Activated T-cell treated with anti-CD3 and anti-CD28 coated beads, Interleukin-2, amount 50 U/mL, for 4 hours (primary cell): ENCODE measurements at places on chromosomes 3 and 15. TPM values are rescaled to one million over a fixed set of nuclear protein-coding genes. Genes with fewer than 3 reads are reported as not detected.

- DNase-seq = no peak
Measured at GRCh38 chr15:65175511-65175910, 9.6 kb downstream of the CLPX start.

DNA sequence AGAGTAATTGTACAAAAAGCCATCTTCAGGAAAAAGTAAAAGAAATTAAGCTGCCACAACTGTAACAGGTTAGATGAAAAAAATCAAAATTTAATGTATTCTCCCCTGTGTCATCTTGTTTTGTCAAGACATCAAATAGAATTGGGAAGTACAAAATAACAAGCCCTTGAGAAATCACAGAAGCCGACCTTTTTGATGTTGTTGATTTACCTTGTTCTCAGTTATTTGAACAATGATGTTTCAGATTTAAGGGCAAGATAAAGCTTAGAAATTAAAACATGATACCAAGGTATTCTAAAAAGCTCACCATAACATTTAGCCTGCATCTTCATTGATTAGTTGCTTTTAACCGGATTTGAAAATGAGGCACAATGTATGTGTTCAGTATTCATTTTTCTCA lies 523.0 kb downstream of the FOXP1 start:
- no peak for DNase-seq

DNA sequence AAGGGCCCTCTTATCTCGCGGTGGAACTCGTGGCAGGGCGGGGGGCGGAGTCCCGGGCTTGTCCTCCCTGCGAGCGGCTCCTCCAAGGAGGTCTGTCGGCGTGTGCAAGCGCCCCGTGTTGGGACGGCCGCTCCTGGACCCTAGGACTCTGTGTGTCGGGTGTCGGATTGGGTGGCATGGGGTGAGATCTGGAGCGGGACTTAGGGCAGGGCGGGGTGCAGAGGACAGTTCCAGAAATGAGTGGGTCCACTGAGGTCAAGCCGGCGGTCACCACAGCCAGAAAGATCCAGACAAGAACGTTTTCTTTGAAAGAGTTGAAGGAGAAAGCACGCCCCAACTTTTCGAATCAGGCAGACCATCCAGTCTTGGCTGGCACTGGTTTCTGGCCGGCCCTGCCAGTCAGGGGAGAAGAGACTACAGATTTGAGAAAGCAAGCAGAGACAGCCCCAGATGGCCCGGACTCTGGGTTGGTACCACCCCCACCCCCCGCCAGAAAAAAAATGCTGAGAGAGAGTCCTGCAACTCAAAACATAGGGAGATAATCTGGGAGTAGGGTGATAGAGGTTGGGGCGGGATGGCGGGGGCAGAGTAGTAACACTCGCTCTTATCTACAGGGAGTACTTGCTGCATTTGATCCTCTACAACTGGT lies 784 bp upstream of the CISH start:
- DNase-seq = no peak

- peak; percentile 16 for DNase-seq
Measured at GRCh38 chr3:183560607-183561006, 5.1 kb upstream of the KLHL6 start.

DNA sequence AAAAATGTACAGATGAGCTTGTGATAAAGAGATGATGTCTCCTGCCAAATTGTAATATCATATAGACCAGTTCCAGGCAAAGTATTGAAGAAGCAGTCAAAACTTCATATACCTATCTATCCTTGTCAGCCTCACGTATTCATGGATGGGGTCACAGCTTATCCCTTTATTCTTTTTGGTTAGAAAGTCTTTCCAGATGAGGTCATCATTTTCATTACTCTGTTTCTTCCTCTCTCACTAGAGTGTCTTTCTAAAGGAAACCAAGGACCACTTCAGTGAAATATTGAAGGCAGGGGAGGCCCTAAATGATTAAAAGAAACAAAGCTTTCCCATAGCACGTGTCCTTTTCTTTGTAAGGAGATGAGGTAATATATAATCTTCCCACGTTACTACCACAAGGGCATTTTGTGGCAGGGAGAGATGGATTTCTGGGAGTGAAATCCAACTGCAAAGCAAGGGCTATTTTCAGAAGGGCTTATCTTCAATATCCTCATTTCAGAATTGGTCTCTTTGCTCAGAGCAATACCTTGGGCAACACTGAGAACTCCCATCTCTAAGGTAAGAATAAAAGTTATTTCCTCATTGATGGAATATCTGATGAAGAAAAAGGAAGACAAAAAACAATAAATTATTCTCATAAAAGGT lies 260.2 kb downstream of the TIGIT start:
- no peak for DNase-seq

DNA sequence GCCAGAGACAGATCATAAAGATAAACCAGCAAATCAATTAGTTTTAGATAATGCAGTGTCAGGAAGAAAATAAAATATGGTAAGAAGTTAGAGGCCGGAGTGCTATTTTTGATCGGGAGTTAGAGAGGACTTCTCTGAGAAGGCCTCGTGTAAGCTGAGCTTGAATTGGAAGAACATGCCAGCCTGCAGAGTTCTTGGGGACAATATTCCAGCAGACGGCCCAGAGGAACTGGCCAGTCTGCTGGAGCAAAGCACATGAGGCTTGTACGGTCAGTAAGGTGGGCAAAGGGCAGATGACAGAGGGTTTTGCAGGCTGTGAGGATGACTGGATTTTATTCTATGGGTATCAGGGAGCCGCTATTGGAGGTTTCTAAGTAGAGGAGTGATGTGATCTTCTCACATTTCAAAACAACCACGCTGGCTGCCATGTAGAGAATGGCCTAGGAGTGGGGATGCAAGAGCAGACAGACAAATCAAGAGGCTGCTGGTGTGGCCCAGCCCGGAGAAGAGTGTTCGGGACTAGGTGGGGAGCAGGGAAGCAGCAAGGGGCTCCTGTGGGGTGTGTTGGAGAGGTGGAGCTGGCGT lies 84.0 kb downstream of the HES1 start:
- no peak for DNase-seq

- DNase-seq = no peak
Measured at GRCh38 chr3:184760337-184761074, 48.6 kb upstream of the MAGEF1 start.

- no peak for DNase-seq
Measured at GRCh38 chr15:70617076-70617910, 146.1 kb downstream of the UACA start.

- DNase-seq = no peak
Measured at GRCh38 chr3:43624619-43625305, 3.0 kb upstream of the ANO10 start.

GRCh38 chr3:81692766-81693165 lies 68.7 kb downstream of the GBE1 start:
- DNase-seq = no peak

DNA sequence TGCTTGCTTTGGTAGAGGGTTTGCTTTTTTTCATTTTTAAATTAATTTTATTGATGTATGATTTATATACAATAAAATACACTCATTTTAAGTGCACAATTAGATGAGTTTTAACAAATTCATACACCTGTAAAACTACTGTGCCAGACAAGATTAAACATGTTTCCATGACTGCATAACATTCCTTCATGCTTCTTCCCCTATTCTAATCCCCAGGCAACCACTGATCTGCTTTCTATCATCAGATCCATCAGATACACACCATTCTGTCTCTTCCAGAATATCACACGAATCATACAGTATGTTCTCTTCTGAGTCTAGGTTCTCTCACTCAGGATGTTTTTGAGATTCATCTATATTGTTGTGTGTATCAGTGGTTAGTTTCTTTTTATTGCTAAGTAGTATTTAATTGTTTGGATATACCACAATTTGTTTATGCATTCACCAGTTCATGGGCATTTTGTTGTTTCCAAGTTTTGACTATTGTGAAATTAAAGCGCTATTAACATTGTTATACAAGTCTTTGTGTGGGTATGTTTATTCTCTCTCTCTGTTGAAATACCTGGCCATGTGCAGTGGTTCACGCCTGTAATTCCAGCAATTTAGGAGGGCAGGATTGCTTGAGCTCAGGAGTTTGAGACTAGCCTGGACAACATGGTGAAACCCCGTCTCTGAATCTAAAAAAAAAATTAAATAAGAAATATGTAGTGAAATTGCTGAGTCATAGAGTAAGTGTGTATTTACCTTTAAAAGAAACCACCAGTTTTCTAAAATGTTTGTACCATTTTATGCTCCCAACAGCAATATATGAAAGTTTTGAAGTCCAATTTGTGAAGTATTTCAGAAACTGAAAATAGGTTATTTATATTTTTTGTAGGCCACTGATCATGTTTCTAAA lies 7.0 kb upstream of the TFG start:
- no peak for DNase-seq

- no peak for DNase-seq
Measured at GRCh38 chr3:67335813-67336212, 318.6 kb downstream of the SUCLG2 start.

GRCh38 chr15:51403072-51403878 lies 61.8 kb downstream of the GLDN start:
- DNase-seq = no peak

DNA sequence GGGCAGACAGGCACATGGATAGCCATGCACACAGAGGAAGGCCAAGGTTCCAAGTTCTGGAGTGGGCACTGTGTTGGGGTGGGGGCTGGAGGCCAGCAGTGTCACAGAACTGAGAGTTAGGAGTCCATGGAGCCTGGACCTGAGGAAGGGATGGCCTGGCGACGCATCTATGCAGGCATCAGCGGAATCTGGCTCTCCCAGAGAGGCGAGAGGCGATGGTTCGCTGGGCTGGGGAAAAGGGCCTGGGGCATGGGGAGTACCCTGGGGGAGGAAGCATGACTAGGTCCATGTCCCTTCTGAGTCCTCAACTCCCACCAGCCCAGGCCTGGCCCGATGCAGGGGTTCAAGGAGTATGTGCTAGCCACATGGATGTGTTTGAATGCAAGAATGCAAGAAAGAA lies 192.8 kb upstream of the LINGO1 start:
- no peak for DNase-seq

- no peak for DNase-seq
Measured at GRCh38 chr15:94070356-94071295, 160.7 kb upstream of the MCTP2 start.

GRCh38 chr15:101506491-101506890 lies 17.0 kb upstream of the PCSK6 start:
- DNase-seq = no peak

GRCh38 chr3:185935465-185936272 lies 2.1 kb downstream of the TRA2B start:
- no peak for DNase-seq

The B3GALNT1 gene
- 2.4 TPM for total RNA-seq

The CPLX3 gene
- 0.23 TPM for total RNA-seq

The PLAAT1 gene
- 0.55 TPM for total RNA-seq

The FGD5 gene
- total RNA-seq = 0.25 TPM

The GOLGA8G gene
- not detected for total RNA-seq
